ENCODE measurements at places on chromosomes 7 and 10. TPM values are rescaled to one million over a fixed set of nuclear protein-coding genes. Genes with fewer than 3 reads are reported as not detected.

The MALRD1 gene
- total RNA-seq = 0.28 TPM

The ZNF239 gene
- total RNA-seq = 12.1 TPM

The PROSER2 gene
- 1.7 TPM for total RNA-seq

The TBX20 gene
- 11.5 TPM for total RNA-seq

The SUGCT gene
- 17.8 TPM for total RNA-seq

The AMPH gene
- 1.2 TPM for total RNA-seq

The CALML3 gene
- not detected for total RNA-seq

The SAP25 gene
- not detected for total RNA-seq

The CYP3A7 gene
- not detected for total RNA-seq

The MYOZ1 gene
- total RNA-seq = 0.19 TPM

The NPFFR1 gene
- not detected for total RNA-seq

The SFTPA1 gene
- not detected for total RNA-seq

The OR2A42 gene
- total RNA-seq = not detected

The GRM3 gene
- total RNA-seq = not detected
